Activated CD8-positive, alpha-beta memory T cell treated with anti-CD3 and anti-CD28 coated beads for 24 hours (primary cell): ENCODE measurements at places on chromosomes 5 and 9.

GRCh38 chr9:136482046-136482792 is 621 bp downstream of the SEC16A start:
- peak; percentile 69 for DNase-seq

DNA sequence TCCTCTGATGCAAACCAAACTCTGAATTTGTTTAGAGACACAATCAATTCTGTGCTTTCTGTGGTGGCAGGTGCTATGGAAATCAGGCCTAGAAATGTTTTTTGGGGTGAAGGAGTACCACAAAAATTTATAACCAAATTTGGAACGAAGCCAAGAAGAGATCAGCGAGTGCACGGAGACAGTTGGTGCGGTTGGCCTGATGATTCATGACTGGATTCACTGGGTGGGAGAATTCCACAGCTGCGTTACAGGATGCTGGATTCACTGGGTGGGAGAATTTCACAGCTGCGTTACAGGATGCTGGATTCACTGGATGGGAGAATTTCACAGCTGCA is 135.6 kb upstream of the IRX4 start:
- no peak for DNase-seq

DNA sequence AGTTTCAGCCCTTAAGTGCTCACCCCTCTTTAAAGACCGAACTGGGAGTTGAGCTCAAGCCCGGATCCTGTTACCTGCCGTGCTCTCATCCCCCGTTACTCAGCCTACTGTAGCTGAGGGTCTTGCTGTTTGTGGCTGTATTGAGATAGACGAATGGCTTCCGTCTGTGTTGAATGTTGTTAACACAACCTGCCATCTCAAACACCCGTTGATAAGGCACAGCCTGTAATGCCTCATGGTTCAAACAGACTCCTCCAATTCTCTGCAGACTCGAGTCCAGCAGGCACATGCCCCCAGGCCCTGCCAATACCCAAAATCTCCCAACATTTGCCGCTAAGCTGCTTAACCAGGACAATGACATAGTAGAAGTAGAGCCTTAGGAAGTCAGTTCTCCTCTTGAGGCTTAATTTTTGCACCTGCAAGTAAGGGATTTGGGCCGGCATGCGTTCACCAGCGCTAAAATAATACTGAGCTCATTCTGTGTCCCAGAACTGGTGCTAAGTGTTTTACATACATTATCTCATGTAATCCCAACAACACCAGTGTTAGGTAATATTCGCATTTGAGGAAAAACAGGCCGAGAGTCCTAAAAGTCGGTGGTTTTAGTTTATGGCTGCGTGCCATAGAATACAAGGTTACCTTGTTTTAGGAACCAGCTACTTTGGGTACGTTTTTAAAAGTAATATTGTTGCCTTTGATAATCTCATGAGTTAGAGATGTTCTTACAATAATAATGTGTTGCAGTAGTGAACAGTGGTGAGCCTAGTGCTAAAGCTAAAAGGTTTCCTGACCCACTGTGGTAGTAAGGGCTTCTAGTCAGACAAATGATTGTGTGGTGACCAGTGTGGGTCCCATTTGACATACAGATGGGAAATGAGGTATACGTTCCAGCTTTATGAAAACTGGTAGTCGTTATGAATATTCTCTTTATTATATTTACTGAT is 1.5 kb upstream of the RFX3 start:
- peak; percentile 55 for DNase-seq

GRCh38 chr5:10333154-10334006 is 20.1 kb upstream of the MARCHF6 start:
- DNase-seq, result peak; percentile 63

DNA sequence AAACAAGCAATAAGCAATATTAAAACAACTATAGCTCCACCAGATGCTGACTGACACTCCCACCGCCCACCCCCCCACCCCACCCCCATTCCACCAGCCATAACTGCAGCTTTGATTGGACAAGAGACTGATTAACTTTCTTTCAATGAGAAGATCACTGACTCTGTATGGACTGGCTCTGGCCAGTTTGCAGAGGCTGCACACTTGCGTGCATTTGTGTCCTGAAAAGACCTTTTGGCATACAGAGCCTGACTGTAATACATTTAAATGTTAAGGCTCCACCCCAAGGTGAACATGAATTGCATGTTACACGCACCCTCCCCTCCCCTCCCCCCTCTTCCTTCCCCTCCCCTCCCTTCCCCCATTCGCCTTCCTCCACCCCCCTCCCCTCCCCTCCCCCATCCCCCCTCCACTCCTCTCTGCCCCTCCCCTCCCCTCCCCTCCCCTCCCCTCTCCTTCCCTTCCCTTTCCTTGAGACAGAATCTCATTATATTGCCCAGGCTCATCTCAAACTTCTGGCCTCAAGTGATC is 31.1 kb downstream of the FGD3 start:
- DNase-seq, result no peak

DNA sequence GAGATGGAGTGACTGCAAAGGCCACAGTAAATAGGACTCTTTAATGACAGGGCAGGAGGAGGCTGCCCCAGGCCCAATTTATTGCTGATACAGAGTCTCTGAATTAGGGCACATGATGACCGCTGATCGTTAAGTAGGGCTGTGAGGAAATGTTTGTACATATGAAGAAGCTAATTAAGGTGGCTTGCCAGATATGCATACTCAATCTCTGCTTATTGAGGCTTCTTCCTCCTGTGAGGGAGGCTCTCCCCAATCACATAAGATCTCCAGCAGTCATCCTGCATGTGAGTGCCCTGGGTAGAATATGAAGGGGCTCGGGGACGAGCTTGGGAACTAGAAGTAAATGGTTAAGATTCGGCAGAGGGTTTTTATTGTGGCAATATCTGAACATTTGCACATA is 8.2 kb upstream of the CD180 start:
- no peak for DNase-seq

- DNase-seq, result no peak
Measured at GRCh38 chr9:81599837-81600236, 89.5 kb downstream of the TLE1 start.

DNA sequence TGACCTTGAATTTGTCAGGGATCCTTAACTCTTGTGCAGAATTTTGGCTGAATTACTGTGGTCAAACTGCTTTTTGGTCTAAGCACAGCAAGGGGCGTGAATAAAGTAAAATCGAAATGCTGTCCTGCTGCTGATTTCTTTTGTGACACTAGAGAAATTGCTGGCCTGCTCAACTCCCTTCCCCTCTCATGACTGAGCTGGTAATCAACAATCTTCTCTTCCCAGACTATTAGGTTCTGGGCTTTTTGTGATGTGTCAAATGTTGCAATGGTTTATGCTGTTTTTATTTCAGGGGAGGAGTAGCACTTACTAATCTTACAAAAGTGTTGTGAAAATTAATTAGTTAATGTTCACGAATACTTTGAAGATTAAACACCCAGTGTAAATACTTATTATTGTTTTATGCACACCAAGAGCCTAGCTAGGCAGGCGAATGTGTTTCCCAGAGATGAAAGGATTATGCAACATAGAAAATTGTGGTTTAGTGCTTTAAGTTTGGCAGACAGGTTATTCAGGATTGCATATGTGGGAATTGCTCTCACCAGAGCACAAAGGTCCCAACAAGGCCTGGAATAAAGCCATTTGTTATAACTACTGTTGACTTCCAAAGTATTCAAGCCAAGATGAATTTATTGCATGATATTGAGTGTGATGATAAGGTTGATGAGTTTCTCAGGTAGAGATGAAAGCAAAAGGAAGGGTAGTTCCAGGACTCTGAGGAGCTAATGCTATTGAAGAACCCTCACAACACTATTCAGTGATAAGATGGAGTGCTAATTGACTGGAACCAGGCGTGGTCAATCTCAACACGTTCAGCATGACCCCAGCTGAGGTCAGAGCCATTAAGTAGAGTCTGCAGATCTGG is 280.7 kb upstream of the ZNF608 start:
- DNase-seq, result no peak

- no peak for DNase-seq
Measured at GRCh38 chr5:163489055-163489744, 16.2 kb upstream of the MAT2B start.

GRCh38 chr5:14440582-14441431 is 140.8 kb upstream of the OTULINL start:
- no peak for DNase-seq

DNA sequence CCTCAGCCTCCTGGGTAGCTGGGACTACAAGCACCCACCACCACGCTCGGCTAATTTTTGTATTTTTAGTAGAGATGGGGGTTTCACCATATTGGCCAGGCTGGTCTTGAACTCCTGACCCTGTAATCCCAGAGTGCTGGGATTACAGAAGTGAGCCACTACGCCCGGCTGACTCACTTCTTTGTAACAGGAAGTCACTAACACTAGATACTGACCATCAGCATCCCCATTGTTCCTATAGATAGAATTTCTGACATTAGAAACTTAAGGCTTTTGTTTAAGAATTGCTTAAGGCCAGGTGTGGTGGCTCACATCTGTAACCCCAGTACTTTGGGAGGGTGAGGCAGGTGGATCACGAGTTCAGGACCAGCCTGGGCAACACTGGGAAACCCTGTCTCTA is 42.2 kb downstream of the LEAP2 start:
- no peak for DNase-seq

- DNase-seq, result peak; percentile 38
Measured at GRCh38 chr5:135246923-135247795, 151.9 kb downstream of the MACROH2A1 start.

DNA sequence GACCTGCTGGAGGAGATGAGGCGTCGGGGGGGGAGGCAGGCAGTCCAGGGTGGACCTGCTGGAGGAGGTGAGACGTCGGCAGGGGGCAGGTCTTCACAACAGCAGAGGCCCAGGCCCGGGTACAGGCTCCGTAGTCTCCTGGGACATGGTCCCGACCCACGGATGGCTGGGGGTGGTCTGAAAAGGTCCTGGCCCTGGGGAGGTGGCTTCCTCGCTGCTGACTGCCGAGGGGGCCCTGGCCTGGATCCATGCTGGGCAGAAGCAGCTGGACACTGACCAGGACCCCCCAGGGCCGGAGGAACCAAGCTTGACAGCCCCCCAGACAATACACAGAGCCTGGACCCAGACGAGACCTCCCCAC is 8.5 kb downstream of the EGFL7 start:
- DNase-seq, result no peak
